Activated CD4-positive, alpha-beta T cell treated with anti-CD3 and anti-CD28 coated beads, Interleukin-2, amount 50 U/mL, for 1 hour (primary cell): ENCODE measurements at places on chromosomes 4 and X.
A peak's percentile ranks its signal among the peaks of the same experiment; 100 is the strongest.

- DNase-seq = no peak
These were observed 41.8 kb downstream of the PJA1 start for GRCh38 chrX:69123481-69123880.

- no peak for DNase-seq
These were observed 142.8 kb downstream of the MGST2 start for GRCh38 chr4:139808381-139808807.

GRCh38 chrX:13086076-13086475 is 41.7 kb upstream of the FAM9C start:
- DNase-seq = no peak

DNA sequence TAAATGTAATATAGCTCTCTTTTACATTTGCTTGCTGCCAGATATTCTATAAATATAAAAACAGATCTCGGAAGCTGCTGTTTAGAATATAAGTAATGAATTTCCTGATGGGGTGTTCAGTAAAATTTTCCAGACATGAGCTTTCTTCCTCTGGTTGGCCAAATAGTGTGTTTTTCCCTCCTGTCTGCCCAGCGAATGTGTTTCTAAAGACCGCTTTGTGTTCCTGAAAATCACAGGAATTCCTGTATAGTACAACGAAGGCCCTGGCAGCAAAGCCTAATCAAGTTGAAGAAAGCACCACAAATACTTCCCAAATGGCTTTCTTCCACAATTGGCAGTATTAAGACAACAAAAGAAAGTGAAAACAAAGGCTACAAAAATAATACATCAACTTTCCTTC is 494.1 kb downstream of the INPP4B start:
- no peak for DNase-seq

DNA sequence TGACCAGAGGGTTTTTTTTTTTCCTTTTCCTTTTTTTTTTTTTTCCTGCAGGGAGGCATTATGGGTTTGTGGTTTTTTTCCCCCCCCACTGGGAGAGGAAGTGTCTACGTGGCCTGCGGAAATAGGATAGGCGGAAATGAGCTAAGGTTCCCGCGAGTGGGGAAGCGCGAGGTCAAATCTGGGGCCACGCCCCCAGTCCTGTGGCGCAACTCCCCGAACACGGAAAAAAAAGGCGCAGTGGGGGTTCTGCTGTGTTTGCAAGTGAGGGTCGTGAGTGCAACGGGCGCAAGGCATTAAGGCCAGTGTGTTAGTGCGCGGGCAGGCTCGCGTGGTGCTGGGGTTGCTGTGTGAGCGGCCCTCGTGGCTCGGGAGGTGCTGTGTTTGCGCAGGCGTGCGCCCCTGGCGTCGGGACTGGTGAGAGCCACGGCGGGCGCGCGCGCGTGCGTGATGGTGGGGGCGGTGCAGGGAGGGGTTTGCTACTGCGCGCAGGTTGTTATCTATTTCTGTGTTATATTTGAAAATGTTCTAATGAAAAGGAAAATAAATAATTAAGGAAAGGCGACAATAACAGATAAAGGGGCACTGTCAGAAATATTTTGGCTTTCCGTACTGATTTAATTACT is 685 bp upstream of the MORF4L2 start:
- DNase-seq = peak; percentile 86

DNA sequence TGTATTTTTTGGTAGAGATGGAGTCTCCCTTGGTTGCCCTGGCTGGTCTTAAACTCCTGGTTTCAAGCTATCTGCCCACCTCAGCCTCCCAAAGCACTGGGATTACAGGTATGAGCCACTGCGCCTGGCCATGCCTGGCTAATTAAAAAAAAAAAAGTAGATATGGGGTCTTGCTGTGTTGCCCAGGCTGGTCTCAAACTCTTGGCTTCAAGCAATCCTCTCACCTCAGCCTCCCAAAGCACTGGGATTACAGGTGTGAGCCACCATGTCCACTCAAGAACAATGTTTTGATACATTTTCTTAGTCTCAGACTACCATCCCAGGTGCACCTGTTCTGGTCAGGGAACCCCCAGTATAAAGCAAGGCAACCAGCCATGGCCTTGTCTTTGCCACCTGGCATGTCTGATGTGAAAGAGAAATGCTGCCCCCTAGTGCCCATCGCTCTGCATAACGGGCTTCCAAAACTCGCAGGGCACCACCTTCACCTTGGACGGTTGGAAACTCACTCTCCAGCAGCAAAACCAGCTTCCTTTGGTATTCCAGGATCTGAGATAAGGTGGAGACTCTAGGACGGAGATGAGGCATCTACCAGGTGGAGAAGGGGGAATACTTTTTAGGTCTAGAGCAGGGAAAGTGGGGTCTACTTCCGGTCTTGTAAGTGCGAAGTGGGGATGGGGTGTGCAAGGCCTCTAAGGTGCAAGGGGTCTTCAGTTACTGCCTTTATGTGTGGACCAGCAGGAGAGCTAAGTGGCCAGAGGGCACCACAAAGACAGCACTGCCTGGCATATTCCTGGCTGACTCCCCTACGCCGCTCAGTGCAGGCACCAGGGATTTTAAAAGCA is 47.7 kb upstream of the AFAP1 start:
- peak; percentile 77 for DNase-seq

DNA sequence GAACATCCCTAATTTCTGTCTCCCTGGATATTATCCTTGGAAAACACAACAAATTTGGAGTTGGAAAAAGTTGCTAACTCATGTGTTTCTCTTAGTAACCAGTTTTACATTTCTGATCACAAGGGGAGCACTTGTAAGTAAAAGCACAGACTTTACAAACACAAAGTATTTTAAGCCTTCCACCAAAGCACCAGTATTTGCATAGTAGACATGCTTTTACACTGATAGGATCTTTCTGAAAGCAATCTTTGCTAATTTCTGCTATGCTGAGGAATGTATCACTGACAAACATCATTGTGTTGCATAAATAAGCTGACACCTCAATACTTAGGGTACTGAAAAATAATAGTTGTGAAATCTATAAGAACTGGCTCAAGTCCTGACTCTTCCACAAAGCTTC is 100.6 kb downstream of the MID1 start:
- no peak for DNase-seq

DNA sequence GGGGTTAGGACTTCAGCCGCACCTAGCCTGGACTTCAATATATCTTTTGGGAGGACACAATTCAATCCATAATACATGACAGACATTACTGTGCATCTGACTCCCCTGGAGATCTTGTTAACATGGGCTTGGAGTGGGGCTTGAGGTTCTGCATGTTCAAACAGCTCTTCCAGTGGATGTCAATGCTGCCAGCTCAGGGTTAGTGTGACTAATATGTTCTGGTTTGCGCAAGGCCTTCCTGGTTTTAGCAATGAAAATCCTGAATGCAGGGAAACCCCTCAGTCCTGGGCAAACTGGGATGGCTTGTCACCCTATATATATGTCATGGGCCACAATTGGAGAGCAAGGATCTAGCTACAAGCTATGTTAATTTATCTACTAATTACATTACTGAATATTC is 2.7 kb upstream of the TSPAN7 start:
- no peak for DNase-seq

DNA sequence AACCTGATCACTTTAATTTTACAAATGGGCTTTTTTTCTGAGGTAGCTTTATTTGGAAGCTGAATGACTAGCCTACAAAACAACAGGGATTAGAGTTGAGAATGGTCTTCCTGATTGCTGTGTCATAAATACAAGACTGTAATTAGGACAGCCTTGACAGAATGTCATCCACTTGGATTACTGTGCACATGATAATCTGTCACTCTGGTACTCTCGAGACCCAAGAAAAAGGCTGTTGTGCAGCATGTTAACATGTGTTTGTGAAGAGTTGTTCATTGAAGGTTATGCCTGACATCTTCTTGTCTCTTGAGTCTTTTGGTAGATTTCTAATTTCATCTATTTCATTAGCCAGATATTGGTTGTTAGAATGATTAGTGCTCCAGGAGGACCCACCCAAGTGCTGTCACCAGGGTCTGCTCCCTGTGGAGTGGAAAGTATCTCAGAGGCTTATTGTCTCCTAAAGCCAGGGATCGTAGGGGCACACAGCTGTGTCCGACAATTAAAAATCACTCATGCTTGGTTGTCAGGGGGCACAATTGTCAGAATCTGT is 212.2 kb upstream of the GPRIN3 start:
- DNase-seq = no peak

GRCh38 chr4:156673483-156673882 is 298.1 kb downstream of the PDGFC start:
- DNase-seq = no peak

DNA sequence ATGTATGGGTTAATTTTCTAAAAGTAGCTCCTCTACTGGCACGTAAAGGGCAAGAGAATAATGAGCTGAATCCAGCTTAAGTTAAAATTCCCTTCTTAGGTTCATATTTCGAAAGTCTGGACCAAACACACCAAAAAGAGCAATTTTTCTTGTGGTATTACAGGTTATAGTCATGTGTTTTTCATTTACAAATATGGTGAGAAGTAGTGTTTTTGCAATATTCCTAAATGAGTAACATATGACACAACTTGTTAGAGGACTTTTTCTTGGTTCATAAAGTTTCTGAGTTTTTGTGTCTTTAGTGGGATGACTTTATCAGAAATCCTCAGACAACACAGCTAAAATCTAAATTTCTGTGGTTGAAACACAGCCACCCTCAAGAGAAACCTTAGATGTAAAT is 172.1 kb downstream of the AFF2 start:
- DNase-seq = no peak

- no peak for DNase-seq
These were observed 108.3 kb downstream of the JADE1 start for GRCh38 chr4:128917781-128918180.

- DNase-seq = no peak
These were observed 4.0 kb upstream of the DHX15 start for GRCh38 chr4:24588216-24588954.

- DNase-seq = peak; percentile 45
These were observed 16.4 kb downstream of the TCEANC start for GRCh38 chrX:13669246-13669737.

DNA sequence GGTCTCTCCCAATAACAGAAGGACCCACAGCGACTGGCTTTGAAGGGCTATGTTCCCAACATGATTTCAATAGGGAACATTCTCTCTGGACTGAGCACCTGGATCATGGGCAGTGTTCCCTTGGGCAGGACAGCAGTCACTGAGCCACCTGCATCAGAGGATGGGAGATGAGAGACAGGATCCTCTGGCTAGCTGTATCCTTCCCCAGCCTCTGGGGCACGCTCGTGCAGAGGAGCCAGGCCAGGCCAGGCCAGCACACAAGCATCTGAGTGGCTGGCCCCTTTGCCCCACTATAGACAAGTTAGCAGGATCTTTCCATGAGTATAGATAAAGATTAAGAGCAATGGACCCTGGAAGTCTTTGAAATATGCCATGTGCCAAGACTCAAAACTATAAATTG is 66.3 kb downstream of the NEUROG2 start:
- DNase-seq = no peak

GRCh38 chr4:147355847-147356246 is 125.0 kb upstream of the EDNRA start:
- DNase-seq = no peak

GRCh38 chr4:123867910-123868587 is 471.5 kb downstream of the SPRY1 start:
- no peak for DNase-seq

DNA sequence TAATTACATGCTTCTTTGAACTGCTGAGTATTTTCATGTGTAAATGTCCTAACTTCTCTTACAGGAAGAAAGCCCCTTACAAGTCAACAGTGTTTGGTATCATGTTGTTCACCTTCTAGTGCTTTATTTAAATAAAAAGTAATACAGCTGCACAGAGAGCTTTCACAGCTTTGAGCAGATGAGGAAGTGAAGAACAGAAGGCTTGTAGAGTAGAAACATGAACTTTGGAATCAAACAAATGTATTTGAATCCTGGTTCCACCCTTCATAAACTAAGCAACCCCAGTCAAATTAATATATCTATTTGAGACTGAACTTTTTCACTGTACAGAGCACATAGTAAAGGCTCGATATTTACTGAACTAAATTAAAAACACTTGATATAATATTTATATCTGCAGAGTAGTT is 120.5 kb downstream of the CAMK2D start:
- no peak for DNase-seq

DNA sequence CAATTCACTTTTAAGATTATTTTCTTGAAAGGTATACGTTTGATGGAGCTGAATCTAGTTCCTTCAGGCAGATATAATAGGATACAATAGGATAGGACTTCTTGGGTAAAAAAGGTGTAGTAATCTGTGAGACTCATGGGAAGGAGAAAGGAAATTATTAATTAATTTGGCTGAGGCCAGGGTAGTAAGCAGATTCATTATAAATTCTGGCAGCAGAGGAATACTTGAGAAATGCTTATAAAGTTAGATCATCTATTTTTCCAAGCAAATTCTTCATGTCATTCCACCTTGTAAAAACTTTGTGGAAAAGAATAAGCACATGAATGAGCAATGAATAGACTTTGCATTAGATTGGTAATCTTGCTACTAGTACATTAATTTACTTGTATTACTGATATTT is 46.9 kb downstream of the GYPE start:
- DNase-seq = no peak

GRCh38 chr4:32169841-32170240 is 1449.7 kb downstream of the PCDH7 start:
- no peak for DNase-seq

DNA sequence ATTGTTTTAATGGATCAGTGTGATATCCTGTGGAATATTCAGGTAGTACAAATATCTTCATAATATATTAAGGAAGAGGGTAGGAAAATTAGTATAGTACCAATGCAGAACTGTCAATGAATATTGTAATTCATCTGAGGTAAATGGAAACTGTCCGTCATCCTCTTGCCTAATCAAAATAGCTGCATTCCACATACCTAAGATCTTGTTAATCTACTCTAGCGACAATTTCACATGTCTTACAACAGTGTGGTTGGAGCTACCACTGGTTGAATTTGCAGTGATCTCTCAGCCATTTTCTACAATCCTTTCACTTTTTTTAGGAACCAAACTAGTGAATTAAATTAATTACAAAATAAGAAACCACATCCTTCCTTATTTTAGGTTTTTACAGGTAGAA is 117.5 kb downstream of the PCDH18 start:
- DNase-seq = no peak

- DNase-seq = no peak
These were observed 117.9 kb downstream of the SH3KBP1 start for GRCh38 chrX:19769467-19769866.

- DNase-seq = no peak
These were observed 163.9 kb upstream of the LCORL start for GRCh38 chr4:18185491-18185890.

GRCh38 chrX:38326086-38326485 is 1.2 kb downstream of the RPGR start:
- DNase-seq = no peak

DNA sequence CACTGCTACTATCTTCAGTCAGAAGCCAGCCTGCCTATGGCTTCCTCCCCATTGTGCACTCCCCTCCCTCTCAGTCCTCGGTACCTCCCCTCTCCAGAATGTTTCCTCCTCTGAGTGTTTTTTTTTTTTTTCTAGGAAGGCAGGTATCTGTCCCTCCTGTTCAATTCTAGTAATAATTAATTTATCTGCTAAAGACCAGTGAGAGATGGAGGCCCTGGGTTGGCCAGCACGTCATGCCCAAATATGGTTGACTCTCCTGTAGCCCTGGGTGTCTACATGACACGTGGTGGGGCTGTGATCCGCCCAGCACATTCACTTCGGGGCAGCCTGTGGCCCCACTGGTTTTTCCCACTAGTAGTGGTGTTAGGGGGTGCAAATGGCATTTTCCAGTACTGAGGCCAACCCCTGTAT is 1.8 kb downstream of the FLNA start:
- DNase-seq = no peak
